ENCODE measurements at places on chromosomes 12 and 14.

DNA sequence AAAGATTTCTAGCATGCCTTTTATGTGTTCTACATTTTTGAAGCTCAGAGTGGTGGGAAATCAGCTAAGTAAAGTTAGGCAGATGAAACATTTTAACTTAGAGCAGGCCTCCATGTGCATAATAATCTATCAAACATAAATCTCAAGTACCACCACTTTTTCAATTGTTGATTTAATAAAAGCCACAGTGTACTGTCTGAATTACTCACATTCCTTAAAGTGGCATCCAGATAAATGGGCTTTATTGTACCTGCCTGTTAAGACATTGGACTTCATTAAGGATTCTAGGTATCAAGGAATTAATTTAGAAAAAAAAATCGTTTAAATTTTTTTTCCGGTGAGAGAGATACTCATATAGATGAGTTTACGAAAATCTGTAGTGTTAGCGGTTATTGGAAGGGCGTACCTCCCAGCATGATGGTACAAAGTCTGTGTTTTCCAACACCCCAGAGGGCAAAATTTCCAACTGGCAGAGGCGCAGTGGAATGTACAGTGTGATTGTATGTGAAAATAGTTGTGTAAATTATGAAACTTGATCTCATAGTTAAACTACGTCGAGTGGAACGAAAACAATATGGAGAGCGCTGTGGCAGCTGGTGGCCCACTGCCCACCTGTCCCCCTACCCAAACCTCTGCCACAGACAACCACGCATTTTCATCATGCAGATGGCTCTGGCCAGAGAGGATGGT, 25.0 kb downstream of the ELK3 start:
- DNase-seq, result no peak

DNA sequence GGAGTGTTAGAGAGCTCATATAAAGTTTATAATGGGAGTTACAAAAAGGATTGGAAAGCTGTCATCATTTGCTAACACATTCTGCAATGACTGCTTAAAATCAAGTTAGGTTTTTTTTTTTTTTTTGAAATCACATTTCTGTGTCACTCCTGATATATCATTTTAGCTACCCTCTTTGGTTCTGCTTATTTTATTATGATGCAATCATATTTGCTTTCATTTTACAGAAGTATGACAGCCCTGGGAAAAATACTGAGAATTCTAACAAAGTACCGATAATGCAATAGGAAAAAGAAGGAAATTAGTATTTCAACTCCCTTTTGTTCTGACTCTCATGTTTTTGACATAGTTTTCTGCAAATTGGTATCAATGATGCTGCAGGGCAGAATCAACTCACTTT, 71.6 kb upstream of the MDGA2 start:
- no peak for DNase-seq

DNA sequence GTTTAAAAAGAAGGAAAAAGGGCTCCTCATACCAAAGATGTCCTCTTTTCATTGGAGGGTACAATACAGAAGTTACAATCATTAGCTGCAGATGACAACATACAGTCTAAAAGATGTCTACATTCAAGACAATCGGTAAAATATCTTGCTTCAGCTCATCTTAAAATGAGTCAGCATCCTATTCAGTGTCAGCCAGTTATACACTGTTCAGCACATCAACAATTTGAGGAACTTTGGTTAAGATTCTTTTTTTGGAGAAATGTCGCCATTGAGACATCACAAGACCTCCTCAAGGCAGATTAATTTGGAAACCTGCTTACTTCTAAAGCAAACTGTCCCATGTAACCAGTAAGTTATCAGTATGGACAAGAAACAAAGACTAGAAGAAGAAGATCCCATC, 100.7 kb upstream of the SLC38A4 start:
- DNase-seq, result no peak

GRCh38 chr12:12925388-12925787, 26.6 kb downstream of the GPRC5D start:
- no peak for DNase-seq

DNA sequence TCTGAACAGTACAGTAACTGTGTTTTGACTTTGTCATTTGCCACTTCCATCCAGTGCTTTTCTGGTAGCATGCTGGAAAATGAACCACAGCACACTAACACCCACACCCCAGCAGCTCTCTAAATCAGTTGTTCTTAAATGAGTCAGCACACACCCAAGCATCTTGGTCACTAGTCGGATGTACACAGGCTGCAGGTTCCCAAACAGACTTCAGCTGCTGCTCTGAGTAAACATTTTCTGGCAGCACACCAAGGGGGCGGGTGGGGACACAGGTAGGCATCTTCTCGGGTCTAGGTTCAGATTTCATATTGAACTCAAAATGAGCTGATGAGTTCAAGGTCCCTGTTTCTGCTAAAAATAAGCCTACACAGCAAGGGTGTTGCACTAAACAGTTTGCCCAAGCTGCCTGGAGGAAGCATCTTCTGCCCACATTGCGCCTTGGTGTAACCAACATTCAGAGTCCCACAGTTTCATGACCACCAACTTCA, 39.8 kb downstream of the IFNG start:
- peak; percentile 31 for DNase-seq

- no peak for DNase-seq
These were observed 259.9 kb upstream of the DDHD1 start for GRCh38 chr14:53412819-53413675.

GRCh38 chr12:117645473-117645872, 284.0 kb upstream of the NOS1 start:
- no peak for DNase-seq

- no peak for DNase-seq
These were observed 29.1 kb downstream of the SLC39A9 start for GRCh38 chr14:69427596-69427995.

GRCh38 chr12:33472299-33472698, 32.7 kb upstream of the SYT10 start:
- DNase-seq, result no peak
